ENCODE measurements at places on chromosomes 12 and 14.

GRCh38 chr12:28908646-28909045 is 240.4 kb upstream of the FAR2 start:
- H3K27ac ChIP-seq, result no peak overlapping the region
- H3K36me3 ChIP-seq, result no peaks in the 10 kb centered on the region
- H3K4me3 ChIP-seq, result no peak overlapping the region
- DNase-seq, result no peak
- H3K4me1 ChIP-seq, result peaks cover 12% of the 10 kb centered on the region

DNA sequence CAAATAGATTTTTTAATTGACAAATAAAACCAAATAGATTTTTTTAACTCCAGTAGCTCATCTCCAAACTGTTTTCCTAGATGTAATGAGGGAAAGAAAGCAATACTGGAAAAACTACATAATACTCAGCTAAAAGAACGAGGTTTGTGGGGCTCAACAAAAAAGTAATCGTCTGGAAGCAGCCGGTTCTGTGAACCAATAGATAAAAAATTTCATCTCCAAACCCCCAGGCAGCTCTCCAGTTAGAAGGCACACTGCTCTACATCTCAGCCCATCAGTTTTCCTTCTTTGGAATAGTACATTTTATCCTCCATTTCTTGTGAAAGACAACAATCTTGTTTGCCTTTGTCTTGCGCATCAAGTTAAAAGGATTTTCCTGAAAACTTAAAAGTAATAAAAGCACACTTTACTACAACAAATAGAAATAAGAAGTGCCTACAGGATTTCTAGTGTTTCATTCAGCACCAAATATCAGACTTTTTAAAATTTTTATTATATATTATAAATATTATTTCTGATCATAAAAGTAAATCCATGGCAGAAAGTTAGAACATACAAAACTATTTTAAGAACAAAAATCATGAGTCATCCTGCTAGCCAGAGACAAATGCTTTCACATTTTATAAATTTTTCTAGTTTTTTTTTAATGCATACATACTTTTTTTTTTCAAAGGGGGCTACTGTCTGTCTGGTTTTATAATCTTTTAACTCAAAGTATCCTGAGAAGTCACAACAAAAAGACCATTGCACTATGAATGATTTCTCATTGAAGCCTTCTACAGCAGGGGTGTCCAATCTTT is 67.7 kb downstream of the EPS8 start:
- peaks cover 13% of the 10 kb centered on the region for H3K4me1 ChIP-seq
- no peak overlapping the region for H3K4me3 ChIP-seq
- H3K27ac ChIP-seq, result no peak overlapping the region
- H3K27me3 ChIP-seq, result no peaks in the 10 kb centered on the region
- no peaks in the 10 kb centered on the region for H3K36me3 ChIP-seq

GRCh38 chr14:92185559-92185958 is 63.8 kb downstream of the CPSF2 start:
- no peak overlapping the region for H3K27ac ChIP-seq
- H3K4me3 ChIP-seq, result no peak overlapping the region
- H3K36me3 ChIP-seq, result no peaks in the 10 kb centered on the region
- no peaks in the 10 kb centered on the region for H3K4me1 ChIP-seq

GRCh38 chr14:106185837-106186233 is 659.5 kb downstream of the TMEM121 start:
- H3K27ac ChIP-seq, result no peak overlapping the region
- no peak overlapping the region for H3K4me3 ChIP-seq
- H3K27me3 ChIP-seq, result no peaks in the 10 kb centered on the region
- no peaks in the 10 kb centered on the region for H3K4me1 ChIP-seq

- H3K4me3 ChIP-seq, result no peak overlapping the region
- no peak overlapping the region for H3K27ac ChIP-seq
- DNase-seq, result no peak
- H3K27me3 ChIP-seq, result no peaks in the 10 kb centered on the region
- H3K4me1 ChIP-seq, result no peaks in the 10 kb centered on the region
- H3K36me3 ChIP-seq, result no peaks in the 10 kb centered on the region
These were observed 746.7 kb upstream of the USP15 start for GRCh38 chr12:61513499-61513898.

- peaks cover 57% of the 10 kb centered on the region for H3K27me3 ChIP-seq
- H3K27ac ChIP-seq, result no peak within 1 kb of the TSS
- no peak for DNase-seq
- H3K4me1 ChIP-seq, result no peaks in the 10 kb centered on the region
These were observed at the start of gene MSI1 for GRCh38 chr12:120368789-120369602. TSS of gene MSI1 (minus strand) at chr12:120369164. CDS start at chr12:120369091, 73 bp downstream.

GRCh38 chr12:6038160-6038559 is 86.3 kb downstream of the VWF start:
- H3K27ac ChIP-seq, result no peak overlapping the region
- no peak overlapping the region for H3K4me3 ChIP-seq
- no peaks in the 10 kb centered on the region for H3K4me1 ChIP-seq
- H3K27me3 ChIP-seq, result no peaks in the 10 kb centered on the region
- DNase-seq, result peak; percentile 65
- peaks cover 78% of the 10 kb centered on the region for H3K36me3 ChIP-seq

DNA sequence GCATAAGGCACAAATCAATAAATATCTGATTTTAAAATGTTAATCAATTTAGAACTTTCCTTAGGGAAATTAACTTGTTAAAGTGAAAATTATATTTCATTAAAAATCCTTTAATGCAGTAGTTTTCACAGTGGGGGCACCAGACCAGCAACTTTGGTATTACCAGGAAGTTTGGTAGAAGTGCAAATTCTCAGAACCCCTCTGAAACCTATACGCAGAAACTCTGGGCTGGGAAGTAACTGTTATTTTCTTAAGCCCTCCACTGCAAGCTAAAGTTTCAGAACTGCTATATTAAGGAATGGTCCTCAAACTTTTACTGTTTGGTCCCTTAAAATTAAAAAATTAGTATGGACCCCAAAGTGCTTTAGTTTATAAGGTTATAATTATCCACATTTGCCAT is 35.7 kb downstream of the GNPTAB start:
- no peak for DNase-seq
- H3K27ac ChIP-seq, result no peak overlapping the region
- no peaks in the 10 kb centered on the region for H3K4me1 ChIP-seq
- H3K27me3 ChIP-seq, result no peaks in the 10 kb centered on the region

Data from endothelial cell of umbilical vein (primary cell).